ENCODE measurements at places on chromosomes 16 and 17.

GRCh38 chr17:82065193-82065637 lies 389 bp downstream of the DUS1L start:
- DNase-seq = peak; percentile 29

- DNase-seq = no peak
Observed at GRCh38 chr17:28368306-28368831, 1.7 kb downstream of the VTN start.

DNA sequence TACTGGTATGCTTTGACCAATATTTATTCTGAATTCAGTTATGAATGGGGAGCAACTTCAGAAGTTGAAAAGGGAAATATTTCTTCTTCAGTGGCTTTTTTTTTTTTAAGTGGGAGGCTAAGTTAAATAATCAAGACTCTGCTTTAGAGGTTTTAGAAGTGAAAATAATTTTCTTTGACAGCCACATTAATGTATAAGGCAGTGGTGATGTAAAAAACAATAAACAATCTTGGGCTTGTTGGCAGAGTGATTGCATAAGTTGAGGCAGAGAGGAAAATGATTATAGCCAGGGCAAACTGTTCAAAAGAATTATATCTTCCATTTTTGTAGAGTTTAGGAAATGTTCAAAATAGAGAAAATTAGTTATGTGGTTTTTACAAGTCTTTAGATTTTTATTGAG lies 5.4 kb upstream of the KRT12 start:
- DNase-seq = no peak

DNA sequence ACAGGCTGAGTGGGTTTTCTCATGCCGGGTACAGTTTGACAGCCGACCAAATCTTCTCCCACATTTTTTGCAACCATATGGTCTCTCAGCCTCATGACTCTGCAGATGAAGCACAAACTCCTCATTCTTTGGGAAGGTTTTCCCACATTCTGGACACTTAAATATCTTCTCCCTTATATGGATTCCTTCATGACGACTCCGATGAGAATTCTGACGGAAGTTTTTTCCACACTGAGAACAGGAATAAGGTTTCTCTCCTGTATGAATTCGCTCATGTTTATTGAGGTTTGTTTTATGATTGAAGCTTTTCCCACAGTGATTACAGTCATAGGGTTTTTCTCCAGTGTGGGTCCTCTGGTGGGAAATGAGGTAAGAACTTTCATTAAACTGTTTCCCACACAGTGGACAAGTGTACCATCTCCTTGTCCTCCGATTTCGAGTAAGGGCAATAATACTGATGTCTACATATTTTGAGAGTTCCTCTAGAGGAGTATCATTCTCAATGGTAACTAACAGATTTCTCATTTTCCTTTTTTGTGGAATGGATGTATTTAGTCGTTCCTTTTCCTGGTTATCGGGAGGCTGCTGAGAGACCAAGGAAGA lies 10.9 kb downstream of the ZNF200 start:
- DNase-seq = no peak

GRCh38 chr17:17134051-17134956 lies 71.8 kb downstream of the PLD6 start:
- DNase-seq = no peak

DNA sequence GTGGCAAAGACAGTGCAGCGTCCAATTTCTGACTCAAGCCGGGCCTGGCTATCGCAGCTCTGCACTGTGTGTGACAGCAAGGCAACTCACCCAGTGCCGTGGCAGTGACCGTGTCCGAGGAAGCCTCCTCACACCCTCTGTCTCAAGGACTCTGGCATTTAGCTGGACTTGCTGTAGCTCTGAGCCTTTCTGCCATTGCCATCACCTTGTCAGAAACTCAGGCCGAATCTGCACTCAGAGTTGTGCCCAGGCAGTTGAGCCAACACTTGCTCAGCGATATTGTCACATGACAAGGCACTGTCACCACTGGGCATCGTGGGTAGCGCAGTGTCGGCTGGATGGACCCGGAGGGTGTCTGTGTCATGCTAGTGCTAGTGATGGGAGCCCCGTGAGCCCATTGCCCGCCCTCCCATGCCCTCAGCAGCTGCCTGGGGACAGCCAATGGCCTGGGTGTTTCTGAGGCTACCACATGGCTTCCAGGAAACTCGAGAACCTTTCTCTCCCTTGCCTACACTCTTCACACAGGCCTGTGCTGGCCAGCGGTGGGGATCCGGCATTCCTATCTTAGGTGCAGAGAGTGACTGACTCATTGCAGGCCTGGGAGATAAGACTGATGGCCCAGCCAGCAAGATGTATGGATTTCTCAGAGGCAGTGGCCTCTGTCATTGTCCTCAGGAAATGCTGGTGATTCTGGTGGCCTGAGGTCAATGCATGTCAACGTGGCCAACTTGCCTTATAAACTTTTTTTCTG lies 22.1 kb upstream of the STH start:
- no peak for DNase-seq

DNA sequence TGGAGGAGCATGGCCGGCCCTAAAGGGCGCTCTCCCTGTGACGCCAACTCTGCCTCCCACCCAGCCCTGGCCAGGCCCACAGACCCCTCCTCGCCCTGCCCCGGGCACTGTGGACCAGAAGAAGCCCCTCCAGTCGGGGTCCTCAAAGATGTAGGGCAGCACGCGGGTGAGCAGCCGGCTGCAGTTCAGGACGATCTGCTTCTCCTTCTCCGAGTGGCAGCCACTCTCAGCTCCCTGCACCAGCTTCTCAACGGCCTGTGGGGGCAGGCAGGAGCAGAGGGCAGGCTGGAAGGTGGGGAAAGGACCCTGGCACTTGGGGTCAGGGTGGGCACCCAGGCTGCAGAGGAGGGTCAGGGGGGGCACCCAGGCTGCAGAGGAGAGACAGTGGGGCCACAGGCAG lies 8.9 kb downstream of the HID1 start:
- DNase-seq = no peak

Data from suppressor macrophage treated with lipopolysaccharide for 4 hours (primary cell).